ENCODE measurements at places on chromosomes 6 and 20.

DNA sequence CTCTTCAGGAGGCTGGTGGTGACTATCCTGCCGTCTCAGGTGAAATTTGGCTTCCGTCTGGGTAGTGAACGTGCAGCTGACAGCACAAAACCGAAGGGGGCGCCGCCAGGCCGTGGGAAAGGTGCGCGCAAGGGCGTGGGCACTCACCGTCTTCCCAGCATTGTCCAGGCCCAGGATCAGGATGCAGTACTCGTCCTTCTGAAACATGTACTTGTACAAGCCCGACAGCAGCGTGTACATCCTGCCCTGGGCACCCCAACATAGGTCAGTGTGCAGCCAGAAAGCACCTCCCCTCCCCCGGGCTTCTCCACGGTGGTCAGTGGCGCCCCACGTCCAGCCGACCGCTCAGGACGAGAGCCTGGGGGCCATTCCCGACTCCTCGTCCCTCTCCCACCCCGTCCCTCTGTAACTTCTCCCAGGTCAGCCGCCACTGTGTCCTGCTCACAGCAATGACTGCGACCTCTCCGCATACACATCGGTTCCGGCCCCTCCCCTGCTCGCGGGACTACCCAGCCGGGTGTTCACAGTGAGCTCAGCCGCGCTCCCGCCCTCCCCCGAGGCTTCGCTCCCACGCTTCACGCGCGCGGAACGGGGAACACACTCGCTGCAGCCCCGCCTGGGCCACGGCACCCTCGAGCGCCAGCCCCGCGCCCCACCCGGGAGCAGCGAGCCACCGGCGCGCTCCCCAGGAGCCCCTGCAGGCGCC lies 771 bp downstream of the ARFRP1 start:
- no peak for DNase-seq

DNA sequence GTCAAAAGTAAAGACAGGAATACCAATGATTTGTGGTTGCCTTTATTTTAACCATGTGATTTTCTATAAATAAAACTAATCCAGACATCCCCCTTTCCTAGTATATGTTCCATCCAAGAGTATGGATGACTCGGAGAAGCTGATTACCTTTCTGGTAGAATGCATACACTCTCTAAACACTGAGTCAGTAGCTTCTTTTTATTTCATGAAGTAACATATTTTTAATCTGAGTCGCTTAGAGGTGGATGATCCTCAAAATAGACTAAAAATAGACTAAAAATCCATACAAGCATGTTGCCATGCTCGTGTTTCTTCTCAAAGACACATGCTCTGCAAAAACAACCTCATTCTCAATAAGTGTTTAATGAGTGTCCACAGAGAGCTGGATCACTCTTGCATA lies 263.7 kb downstream of the COL12A1 start:
- DNase-seq, result no peak

DNA sequence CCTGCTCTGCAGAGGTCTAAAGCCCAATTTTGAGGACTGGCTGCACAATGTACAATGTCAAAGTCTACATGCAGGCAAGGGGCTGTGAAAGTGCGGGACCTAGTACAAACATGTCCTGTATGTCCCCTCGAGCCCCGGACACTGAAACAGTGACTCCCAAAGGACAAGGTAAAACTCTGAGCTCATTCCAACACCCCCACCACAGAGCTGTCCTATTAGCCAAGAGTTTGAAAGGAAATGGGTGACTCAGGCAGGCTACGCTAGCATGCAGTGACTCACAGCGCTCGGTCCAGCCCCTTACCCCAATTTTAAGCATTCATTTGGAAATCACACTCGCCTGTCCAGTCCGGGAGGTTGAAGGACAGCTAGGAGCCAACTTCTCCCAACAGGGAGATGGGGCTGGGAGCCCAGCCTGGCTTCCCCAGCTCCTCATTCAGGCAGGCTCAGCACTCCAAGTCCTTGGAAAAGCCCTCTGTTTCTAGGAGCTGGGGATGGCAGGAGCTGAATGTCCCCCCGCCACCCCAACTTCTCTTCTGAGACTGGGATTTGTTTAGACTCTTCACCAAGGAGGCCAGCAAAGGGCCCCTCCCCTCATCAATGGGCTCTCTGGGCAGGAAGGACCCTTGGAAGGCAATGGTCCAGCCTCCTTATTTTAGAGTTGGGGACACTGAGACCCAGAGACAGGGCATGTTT lies 3.9 kb downstream of the SDC4 start:
- DNase-seq, result no peak

- no peak for DNase-seq
These were observed 115.1 kb downstream of the GJA1 start for GRCh38 chr6:121550491-121551010.

GRCh38 chr6:32664354-32664753 lies 2.1 kb downstream of the HLA-DQB1 start:
- DNase-seq, result no peak

All from KG1 (cell line).